Regular cardiac myocyte (primary cell): ENCODE measurements at places on chromosomes 4 and X. TPM values are rescaled to one million over a fixed set of nuclear protein-coding genes. Genes with fewer than 3 reads are reported as not detected.

Gene GABRG1
- total RNA-seq: not detected in 2 replicates

Gene ZNF630
- total RNA-seq: 1.2 and 3.4 TPM in 2 replicates

Gene CENPVL2
- total RNA-seq: not detected in 2 replicates

Gene SMPX
- total RNA-seq: not detected in 2 replicates

Gene NMU
- 0.19 TPM in 1 of 2 replicates, not detected in the other for total RNA-seq

Gene GLRA3
- not detected in 2 replicates for total RNA-seq

Gene LDB2
- 15.5 and 27.1 TPM in 2 replicates for total RNA-seq

Gene GAGE12H
- not detected in 2 replicates for total RNA-seq

Gene BEX1
- 24.7 and 31.9 TPM in 2 replicates for total RNA-seq

Gene KDR
- total RNA-seq: 8.7 and 33.7 TPM in 2 replicates

Gene VSIG4
- not detected in 2 replicates for total RNA-seq

Gene TMEM154
- 0.85 and 0.96 TPM in 2 replicates for total RNA-seq

Gene SPATA4
- total RNA-seq: 0.19 and 0.28 TPM in 2 replicates

Gene TMPRSS11E
- total RNA-seq: not detected in 2 replicates

Gene RPL36A
- 278 and 320 TPM in 2 replicates for total RNA-seq

Gene HSD17B11
- total RNA-seq: 24.3 and 45.4 TPM in 2 replicates

Gene ZNF275
- total RNA-seq: 7.7 and 8.2 TPM in 2 replicates

Gene CC2D2A
- 13.4 and 17.8 TPM in 2 replicates for total RNA-seq

Gene CWH43
- total RNA-seq: not detected in 2 replicates

Gene GPR50
- total RNA-seq: not detected in 2 replicates

Gene PPP1R2C
- total RNA-seq: not detected in 2 replicates

Gene SPANXN3
- total RNA-seq: not detected in 2 replicates

Gene LRCH2
- 5.0 and 7.0 TPM in 2 replicates for total RNA-seq

Gene FAM149A
- total RNA-seq: 2.3 and 8.2 TPM in 2 replicates

Gene LGI2
- under 0.01 and 0.85 TPM in 2 replicates for total RNA-seq

Gene MECP2
- total RNA-seq: 15.3 and 27.6 TPM in 2 replicates

Gene GPR34
- total RNA-seq: not detected in 2 replicates

Gene SCRG1
- total RNA-seq: 0.19 and 0.56 TPM in 2 replicates

Gene RCHY1
- 27.6 and 35.1 TPM in 2 replicates for total RNA-seq

Gene MAGED4
- total RNA-seq: 18.6 and 42.9 TPM in 2 replicates

Gene USP17L29
- total RNA-seq: not detected in 2 replicates

Gene PABPC4L
- 0.38 and 0.56 TPM in 2 replicates for total RNA-seq

Gene APLN
- total RNA-seq: 8.8 and 14.9 TPM in 2 replicates

Gene MSN
- 148 and 485 TPM in 2 replicates for total RNA-seq

Gene ADGRA3
- 19.7 and 20.5 TPM in 2 replicates for total RNA-seq

Gene LARP7
- total RNA-seq: 25.5 and 26.5 TPM in 2 replicates

Gene RAB33A
- 1.2 and 15.2 TPM in 2 replicates for total RNA-seq

Gene TMEM255A
- total RNA-seq: under 0.01 TPM in 1 of 2 replicates, not detected in the other

Gene PDZD4
- 0.19 and 0.56 TPM in 2 replicates for total RNA-seq

Gene ZBTB33
- total RNA-seq: 9.6 and 10.2 TPM in 2 replicates

Gene ANOS1
- total RNA-seq: 2.1 and 6.5 TPM in 2 replicates

Gene MAGEA10
- not detected in 2 replicates for total RNA-seq

Gene EFHC2
- 0.28 TPM in 1 of 2 replicates, not detected in the other for total RNA-seq

Gene TMEM150C
- 0.38 and 0.85 TPM in 2 replicates for total RNA-seq

Gene F8
- total RNA-seq: 2.7 and 7.9 TPM in 2 replicates

Gene PHEX
- under 0.01 TPM in 2 replicates for total RNA-seq

Gene HMGN5
- 0.38 and 2.5 TPM in 2 replicates for total RNA-seq

Gene NEXMIF
- under 0.01 TPM in 2 replicates for total RNA-seq

Gene GYG2
- total RNA-seq: 2.7 and 5.6 TPM in 2 replicates

Gene SCML2
- total RNA-seq: 0.56 and 1.3 TPM in 2 replicates

Gene SLC26A1
- total RNA-seq: under 0.01 TPM in 1 of 2 replicates, not detected in the other

Gene PARM1
- total RNA-seq: 0.38 and 0.56 TPM in 2 replicates

Gene FMR1NB
- not detected in 2 replicates for total RNA-seq

Gene PDCL2
- total RNA-seq: not detected in 2 replicates

Gene IQCM
- not detected in 2 replicates for total RNA-seq

Gene RWDD4
- total RNA-seq: 19.7 and 26.6 TPM in 2 replicates

Gene KIAA1210
- not detected in 2 replicates for total RNA-seq
